Stimulated activated CD8-positive, alpha-beta memory T cell treated with anti-CD3 and anti-CD28 coated beads, Interleukin-2, amount 100 ng/mL, for 48 hours (primary cell): ENCODE measurements at places on chromosomes 16 and 17.

GRCh38 chr17:43327834-43328420, 70.9 kb upstream of the ARL4D start:
- DNase-seq = no peak

DNA sequence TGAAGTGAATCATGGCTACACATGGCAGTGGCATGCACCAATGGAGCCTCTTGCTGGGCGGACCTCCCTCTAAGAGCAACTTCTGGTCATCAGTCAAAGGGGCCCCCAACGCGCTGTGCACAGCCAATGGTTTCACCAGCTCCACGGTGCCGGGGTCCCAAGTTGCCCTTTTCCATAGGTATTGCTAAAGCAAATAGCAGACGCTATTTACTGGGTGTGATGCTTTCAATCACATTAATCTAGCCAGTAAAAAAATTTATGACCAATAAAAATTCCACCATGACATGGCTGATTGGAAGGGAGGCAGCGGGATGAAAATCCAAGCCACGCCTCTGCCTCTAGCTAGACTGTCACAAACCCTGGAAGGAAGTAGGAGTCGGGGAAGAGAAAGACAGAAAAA, 680.3 kb upstream of the SOX9 start:
- no peak for DNase-seq

DNA sequence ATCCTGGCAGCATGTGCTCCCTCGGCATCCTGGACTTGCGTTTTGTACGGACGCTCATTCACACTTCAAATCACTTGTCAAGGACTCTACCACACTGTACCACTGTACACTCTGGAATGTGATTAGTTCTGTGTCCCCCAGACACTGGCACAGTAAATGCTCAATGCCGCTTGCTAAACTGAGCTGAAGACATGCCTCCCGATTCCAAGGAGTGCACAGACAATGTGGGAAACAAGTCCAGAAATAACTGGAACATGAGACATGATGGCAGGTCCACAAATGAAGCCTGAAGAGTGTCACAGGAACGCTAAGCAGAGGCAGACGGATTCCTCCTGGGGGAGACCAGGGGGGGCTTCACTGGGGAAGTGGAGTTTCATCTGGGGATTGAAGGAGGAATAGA, 22.1 kb downstream of the HIC1 start:
- no peak for DNase-seq

- no peak for DNase-seq
Observed at GRCh38 chr16:89506113-89506504, 2.1 kb upstream of the SPG7 start.

GRCh38 chr16:69775563-69775962, 13.4 kb downstream of the WWP2 start:
- no peak for DNase-seq

DNA sequence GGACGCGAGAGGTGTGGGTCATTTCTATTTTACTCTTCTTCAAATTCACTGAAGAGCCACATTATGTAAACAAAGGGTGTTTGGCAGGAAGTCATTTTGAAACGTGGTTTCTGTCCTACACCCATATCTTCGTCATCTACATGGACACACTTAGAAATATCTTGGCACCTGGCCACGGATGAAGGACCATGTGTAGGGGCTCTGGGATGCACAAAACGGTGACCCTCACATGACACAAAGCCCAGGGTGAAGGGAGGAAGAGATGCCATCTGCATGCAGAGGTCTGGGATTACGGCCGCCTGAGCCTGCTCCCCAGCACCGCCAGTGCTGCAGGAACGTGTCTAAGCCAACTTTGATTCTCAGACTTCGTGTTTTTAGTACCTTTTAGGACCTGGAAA, 130.2 kb upstream of the CHMP6 start:
- no peak for DNase-seq

DNA sequence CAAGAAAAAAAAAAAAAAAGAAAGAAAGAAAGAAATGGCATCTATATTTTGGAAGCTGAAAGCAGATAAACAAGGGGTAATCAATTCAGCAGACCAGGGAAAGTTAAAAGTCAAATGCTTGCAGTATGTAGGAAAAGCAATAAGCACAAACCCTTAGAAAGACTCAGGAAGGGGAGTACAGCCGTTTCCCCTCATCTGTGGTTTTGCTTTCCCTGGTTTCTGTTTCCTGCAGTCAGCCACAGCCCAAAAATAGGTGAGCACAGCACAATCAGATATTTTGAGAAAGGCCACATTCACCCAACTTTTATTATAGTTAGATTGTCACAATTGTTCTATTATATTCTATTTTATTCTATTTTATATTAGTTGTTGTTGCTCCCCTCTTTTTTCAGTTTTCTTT, 14.4 kb upstream of the ALOX12 start:
- no peak for DNase-seq

GRCh38 chr17:57406131-57406980, 150.0 kb downstream of the MSI2 start:
- no peak for DNase-seq

- DNase-seq = no peak
Observed at GRCh38 chr17:40818343-40818732, 4.1 kb downstream of the KRT10 start.

DNA sequence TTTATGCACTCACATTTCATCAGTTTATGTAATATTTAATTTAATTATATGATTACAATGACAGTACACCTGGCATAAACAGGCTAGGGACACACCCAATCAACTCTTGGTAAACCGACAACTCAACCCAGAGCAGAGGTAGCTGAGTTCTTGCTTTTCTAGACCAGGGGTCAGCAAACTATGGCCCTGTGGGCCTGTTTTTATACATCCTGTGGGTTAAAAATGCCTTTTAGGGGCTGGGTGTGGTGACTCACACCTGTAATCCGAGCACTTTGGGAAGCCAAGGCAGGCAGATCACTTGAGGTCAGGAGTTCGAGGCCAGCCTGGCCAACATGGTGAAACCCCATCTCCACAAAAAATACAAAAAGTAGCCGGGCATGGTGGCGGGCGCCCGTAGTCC, 99.2 kb upstream of the TMEM97 start:
- DNase-seq = no peak

GRCh38 chr16:28526201-28527099, 12.3 kb downstream of the NUPR1 start:
- no peak for DNase-seq
